ENCODE measurements at places on chromosomes 4 and X. TPM values are rescaled to one million over a fixed set of nuclear protein-coding genes. Genes with fewer than 3 reads are reported as not detected.

- DNase-seq = peak; percentile 34
These were observed 21.7 kb upstream of the GPM6A start for GRCh38 chr4:175833574-175834311.

GRCh38 chr4:148089624-148090023 lies 352.6 kb downstream of the NR3C2 start:
- DNase-seq = no peak

DNA sequence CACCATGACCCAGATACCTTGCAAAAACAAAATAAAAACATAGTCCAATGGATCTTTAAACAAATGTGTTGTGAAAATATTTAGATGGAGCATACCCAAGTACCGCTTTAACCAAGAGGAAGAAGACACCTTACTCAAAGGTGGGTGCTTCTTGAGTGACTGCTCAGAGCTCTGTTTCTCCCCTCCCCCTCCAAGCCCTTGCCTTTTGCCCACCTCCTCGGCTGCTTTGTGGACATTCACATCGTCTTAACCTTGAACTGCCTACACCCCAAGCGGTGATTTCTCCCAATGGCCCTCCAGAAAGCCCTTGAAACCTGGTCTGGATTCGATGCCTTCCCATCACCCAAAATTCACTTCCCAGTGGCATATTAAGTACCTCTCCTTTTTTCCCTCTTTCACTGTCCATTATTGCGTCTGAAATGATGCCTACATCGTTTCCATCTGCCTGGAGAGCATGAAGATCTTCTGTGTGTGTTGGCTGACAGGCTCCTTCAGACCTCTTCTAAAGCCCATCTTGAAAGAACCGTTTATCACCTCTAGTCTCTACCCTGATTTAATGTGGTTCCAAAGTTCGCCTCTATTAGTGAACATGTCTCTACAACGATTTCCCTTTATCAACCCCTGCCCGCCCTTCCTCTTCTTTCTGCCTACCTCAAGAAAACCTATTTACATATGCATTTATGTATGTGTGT lies 968 bp downstream of the GPRIN3 start:
- no peak for DNase-seq

DNA sequence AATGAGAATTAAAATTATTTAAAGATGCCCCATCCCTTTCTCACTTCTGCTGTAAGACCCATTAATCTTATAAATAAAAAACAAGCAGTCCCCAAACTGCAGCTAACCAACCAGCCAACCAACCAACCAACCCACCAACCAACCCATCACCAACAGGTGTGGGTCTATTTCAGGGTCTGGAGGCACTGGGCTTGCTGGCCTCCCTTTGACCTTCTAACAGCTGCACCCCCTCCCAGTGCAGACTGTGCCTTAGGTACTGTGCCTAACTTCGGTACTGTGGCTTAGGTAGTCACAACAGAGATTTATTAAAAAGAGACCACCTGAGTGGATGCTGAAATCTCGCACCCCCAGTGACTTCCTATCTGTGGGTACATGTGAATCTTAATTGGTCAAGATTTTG lies 128.1 kb downstream of the SORBS2 start:
- DNase-seq = no peak

OPRPN gene
- total RNA-seq = not detected

Data from neural progenitor cell (in vitro differentiated cells).